ENCODE measurements at places on chromosomes 1 and 21. TPM values are rescaled to one million over a fixed set of nuclear protein-coding genes. Genes with fewer than 3 reads are reported as not detected.
A peak's percentile ranks its signal among the peaks of the same experiment; 100 is the strongest.

The CRP gene
- not detected for polyA plus RNA-seq

The ICOSLG gene
- polyA plus RNA-seq = 1.8 TPM

The ALPL gene
- 1.2 TPM for polyA plus RNA-seq

The TDRD5 gene
- 0.61 TPM for polyA plus RNA-seq

- DNase-seq = no peak
These were observed 1183.7 kb upstream of the PRMT6 start for GRCh38 chr1:105872817-105873216.

GRCh38 chr1:39799770-39800470 lies 11.3 kb upstream of the BMP8B start:
- DNase-seq = peak; percentile 23

GRCh38 chr1:9062021-9062471 lies 7.4 kb downstream of the SLC2A5 start:
- no peak for DNase-seq

DNA sequence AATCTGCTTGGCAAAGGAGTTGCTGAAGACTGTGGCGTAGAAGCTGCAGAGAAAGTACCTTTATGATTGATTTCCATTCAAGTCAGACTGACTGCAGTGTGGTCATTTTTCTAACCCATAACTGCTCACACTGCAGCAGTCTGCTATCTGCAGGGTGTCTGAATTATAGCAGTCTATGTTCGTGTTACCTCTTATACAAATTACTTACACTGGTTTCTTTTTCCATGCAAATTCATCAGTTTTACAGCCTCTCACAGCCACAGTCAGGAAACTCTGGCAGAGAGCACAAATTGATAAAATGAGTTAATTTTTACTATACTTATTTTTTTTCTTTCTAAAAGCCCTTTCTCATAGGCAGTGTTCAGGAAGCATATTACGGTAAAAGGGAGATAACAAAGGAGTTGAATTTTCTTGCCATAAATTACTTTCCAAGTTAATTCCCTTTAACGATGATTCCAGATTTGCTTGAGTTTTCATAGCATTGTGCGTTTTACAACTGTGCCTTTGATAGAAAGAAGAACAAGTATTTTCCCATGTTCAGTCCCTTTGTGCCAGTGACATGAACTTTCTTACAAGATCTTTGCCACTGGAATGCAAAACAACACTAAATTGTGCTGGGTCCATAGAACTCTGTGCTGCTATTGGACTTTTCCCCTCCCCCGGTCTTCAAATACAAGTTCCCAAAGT lies 261.5 kb downstream of the NFIA start:
- no peak for DNase-seq

- no peak for DNase-seq
These were observed 381.6 kb downstream of the SRGAP2C start for GRCh38 chr1:121566346-121566745.

DNA sequence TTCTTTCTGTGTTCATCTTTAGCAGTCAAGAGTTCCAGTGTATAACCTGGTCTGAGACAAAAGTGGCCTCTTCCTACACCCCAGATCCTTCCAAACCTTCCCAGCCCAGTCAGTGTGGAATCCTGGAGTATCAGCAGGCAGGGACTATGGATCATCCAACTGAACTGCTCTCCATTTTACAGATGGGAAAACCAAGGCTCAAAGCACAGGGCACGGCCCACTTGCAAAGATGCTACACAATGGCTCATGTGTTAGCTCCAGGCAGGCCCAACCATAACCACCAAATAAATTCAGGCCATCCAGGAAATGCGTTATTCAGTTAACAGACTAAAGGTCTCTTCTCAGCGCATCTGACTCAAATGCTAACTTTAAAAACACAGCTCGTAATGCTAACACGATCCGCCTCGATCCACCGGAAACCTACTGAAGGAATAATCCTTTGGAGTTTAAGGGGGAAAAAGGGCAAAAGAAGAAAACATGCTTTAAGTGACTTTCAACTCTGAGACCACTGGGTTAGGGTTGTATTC lies 7.1 kb downstream of the GLIS1 start:
- no peak for DNase-seq

GRCh38 chr1:46464915-46465314 lies 24.7 kb upstream of the DMBX1 start:
- no peak for DNase-seq

GRCh38 chr1:55716610-55717009 lies 501.4 kb upstream of the USP24 start:
- DNase-seq = no peak

GRCh38 chr1:245961137-245961540 lies 545.9 kb downstream of the SMYD3 start:
- no peak for DNase-seq

DNA sequence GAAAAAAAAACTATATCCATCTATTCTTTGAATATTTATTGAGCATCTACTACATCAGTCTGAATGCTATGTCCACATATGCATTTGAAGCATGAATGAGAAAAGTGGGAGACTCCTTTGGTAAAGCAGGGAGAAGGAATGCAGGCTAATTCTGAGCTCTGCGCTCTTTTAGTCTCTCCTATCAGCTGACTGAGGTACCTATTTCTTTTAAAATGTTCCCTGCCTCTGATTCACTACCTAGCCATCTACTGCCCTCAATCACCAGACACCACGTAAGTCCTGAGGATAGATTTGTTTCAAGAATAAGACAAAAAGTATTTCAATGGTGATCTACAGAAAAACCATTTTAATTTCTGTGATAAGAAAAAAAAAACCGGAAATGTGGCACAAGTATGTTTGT lies 3.8 kb upstream of the RGS13 start:
- no peak for DNase-seq

DNA sequence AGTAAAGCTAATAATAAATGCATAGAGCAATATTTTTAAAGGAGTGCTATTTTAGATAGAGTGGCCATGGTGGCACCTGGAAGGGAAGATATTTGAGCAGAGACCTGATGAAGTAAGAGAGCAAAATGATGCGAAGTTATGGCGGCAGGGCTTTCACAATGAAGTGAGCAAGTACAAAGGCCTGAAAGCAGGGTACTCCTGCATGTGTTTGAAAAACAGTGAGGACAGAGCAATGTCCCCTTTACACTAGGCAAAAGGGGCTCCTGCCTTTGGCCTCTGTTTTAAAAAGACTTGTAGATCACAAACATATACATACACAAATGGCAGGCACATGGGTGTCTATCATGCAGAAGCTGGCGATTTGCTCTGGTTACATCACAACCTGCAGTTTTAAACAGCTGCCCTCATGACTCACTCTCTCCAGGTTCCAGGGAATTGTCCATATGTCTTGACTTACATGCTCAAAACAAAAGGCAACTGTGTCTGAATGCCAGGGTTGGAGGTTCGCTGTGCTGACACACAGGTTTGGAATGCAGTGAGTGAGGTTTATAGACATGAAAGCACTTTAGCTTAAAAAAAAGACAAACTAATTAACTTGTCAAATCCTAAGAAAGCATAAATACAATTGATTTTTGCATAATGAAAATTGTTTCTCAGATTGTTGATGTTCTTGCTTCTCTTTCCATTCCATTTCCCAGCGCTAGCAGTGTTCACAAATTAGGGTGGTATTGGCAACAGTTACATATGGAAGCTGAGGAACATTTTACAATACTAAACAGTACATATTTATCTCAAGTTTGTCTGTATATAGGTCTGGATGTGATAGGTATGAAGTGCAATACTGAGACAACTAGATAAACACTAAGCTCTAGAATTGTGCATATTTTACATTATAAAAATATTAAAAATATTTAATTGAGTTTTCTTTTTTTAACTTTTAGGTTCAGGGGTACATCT lies 313.9 kb downstream of the BARHL2 start:
- DNase-seq = peak; percentile 40

- DNase-seq = no peak
These were observed 165.8 kb upstream of the HMCN1 start for GRCh38 chr1:185568155-185569123.
